Stimulated activated CD4-positive, alpha-beta T cell treated with anti-CD3 and anti-CD28 coated beads, Interleukin-1b, Interleukin-23, amount 100 ng/mL, for 1 hour (primary cell): ENCODE measurements at places on chromosomes 6 and 20.

GRCh38 chr20:17438436-17439039, 92.6 kb downstream of the BFSP1 start:
- DNase-seq: no peak

GRCh38 chr6:3808199-3808598, 41.0 kb upstream of the FAM50B start:
- DNase-seq: no peak

DNA sequence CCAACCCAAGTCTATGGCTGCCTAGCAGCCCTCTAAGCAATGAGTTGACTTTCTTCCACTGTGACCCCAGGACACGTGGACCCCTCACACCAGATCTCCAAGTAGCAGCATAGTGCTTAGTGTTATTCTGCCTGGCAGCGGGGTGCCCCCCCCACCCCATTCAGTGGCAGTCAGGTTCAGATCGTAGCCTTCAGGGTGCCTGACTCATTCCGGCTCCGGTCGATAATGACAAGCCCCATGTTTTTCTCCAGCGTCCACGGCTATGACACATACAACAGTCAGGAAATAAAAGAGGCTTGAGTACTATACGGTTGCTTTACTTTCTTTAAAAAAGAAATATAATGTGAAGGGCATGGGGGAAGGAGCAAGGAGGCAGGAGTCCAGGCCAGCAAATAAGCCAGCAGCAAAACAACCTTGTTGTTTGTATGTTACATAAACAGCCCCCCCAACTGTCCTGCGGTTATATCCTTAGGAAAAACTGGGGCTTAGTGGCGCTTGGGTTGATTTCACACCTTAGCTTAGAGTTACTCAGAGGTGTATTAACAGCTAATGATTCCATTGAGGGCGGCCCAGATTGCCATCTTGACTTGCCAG, 23.1 kb downstream of the GNAS start:
- DNase-seq: no peak

DNA sequence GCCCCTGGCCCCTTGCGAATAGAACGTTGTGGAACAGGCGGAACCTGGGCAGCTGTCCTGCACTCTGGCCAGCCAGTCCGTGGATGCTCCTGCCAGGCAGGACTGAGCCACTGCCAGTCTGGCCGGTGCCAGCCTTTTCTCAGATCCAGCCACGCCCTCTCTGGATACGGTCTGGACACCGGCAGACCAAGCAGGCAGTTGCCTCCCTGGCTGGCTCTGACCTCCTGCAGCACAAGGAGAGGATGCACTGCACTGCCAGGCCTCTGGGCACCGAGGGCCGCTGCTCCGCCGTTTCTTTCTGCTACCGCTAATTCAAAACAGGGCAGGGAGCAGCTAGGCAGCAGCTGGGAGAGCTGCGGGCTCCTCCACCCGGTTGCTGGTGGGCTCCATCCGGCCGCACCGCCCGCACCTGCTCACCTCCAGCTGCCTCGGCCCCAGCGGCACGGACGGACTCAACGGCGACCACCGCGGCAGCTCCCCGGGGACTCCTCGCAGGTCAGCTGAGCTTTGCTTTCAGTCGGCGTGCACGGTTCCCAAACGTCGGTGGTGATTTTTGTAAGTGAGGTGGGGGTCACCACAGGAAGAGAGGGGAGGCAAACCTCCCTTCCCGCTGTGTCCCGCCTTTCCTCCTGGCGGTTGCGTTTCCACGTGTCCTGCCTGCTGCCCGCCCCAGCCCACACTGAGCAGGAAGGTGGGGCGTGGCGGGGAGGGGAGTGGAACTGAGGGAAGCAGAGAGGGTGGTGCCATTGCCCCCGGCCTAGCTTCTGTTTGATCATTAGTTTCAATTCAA, 30.3 kb upstream of the AFDN start:
- no peak for DNase-seq

GRCh38 chr20:9660236-9660868, 146.0 kb downstream of the LAMP5 start:
- no peak for DNase-seq

DNA sequence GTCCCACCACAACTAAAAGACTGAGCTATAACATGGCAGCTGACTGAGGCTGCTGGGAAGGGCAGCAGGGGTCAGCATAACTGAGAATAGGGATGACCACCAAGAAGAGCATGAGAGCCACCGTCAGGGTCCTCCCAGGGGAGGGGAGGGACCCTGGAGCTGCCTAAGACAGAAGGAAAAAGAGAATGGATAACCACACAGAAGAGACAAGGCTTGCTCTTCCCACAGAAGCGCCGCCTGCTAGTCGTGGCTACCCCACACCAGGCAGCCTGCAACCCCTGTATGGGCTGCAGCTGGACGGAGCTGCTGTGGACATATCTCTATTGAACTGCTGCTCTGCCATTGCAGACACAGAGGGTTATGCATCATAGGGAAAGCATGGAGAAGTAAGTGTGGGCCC, 132.0 kb upstream of the CHD6 start:
- no peak for DNase-seq
